NCI-H524 treated with DMSO at 0.1 percent for 48 hours (cell line): ENCODE measurements at places on chromosomes 7 and 10.

- DNase-seq: no peak
Measured at GRCh38 chr7:84981055-84981976, 205.5 kb downstream of the SEMA3D start.

GRCh38 chr7:108012499-108013430 lies 9.8 kb upstream of the LAMB1 start:
- no peak for DNase-seq

DNA sequence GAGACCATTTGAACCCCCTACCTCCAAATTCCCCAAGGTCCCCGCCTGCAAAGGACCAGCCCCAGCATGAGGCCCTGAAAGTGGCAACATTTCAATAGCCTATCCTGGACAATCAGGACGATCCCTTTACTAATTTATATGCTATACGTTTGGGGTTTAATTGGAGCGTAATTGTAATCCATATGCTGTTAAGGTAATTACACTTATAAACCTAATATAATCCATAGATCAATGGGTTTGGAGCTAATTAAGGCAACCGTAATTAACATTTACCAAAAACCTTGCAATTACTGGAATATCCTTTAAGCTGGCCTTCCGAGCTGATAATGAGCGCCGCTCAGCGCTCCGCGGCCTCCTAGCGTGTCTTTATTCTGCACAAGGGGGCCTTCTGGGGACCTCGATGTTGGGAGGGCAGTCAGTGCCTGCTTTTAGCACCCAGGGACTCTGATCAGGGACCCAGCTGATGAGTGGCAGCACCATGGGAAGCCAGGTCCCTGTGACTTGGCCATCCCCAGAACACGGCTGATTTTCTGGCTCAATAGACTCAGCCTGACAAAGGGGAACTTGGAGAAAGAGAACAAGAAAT lies 91.2 kb downstream of the LHPP start:
- DNase-seq: no peak

- no peak for DNase-seq
Measured at GRCh38 chr10:78972160-78972946, 96.4 kb upstream of the ZMIZ1 start.

GRCh38 chr7:80942261-80943041 lies 23.6 kb upstream of the SEMA3C start:
- no peak for DNase-seq

DNA sequence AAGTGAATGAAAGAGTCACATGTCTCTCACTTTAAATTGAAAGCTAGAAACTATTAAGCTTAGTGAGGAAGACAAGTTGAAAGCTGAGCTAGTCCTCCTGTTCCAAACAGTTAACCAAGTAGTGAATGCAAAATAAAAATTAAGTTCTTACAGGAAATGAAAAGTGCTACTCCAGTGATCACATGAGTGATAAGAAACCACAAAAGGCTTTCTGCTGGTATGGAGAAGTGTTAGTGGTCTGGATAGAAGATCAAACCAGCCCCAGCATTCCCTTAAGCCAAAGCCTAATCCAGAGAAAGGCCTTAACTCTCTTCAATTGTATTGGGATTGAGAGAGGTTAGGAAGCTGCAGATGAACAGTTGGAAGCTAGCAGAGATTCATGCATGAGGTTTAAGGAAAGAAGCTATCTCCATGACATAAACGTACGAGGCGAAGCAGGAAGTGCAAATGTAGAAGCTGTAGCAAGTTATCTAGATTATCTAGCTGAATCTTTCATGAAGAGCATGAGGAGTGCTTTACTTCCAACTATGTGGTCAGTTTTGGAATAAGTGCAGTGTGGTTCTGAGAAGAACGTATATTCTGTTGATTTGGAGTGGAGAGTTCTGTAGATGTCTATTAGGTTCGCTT lies 261.6 kb downstream of the MDFIC start:
- DNase-seq: no peak
